ENCODE measurements at places on chromosomes 16 and 17.

- DNase-seq: no peak
These were observed 13.8 kb upstream of the ANKRD40CL start for GRCh38 chr17:50781167-50781566.

DNA sequence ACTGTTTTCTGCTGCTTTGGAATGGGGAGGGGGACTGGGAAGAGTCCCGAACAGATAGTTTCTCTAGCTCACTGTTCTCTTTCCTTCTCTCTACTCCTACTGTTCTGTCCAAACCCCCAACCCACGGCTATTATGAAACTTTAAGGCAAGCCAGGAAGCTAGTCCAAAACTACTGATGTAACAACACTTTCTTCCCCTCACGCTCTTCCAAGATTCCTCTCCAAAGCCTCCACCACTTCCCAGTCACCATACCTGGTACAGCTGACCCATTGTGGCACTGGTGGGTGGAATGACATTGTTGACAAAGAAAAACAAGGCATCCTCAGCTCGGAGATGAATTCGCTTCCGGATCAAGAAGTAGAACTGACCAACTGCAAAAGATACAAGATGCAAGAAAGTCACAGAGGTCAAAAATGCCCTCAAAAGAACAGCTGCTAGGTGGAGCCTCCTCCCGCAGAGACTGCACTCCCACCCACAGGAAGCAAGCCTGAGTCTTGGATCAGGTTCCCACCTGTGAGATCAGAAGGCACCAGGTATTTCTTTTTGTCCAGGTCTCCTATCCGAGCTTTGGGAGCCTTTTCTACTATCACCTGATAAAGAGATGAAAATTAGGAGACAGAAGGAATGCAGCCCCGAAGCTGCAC lies 1.0 kb downstream of the GABARAP start:
- no peak for DNase-seq

- DNase-seq: no peak
These were observed 7.6 kb downstream of the CCR7 start for GRCh38 chr17:40557531-40558299.

GRCh38 chr16:86100205-86101136 lies 201.5 kb downstream of the IRF8 start:
- no peak for DNase-seq

GRCh38 chr17:81057079-81057730 lies 22.3 kb downstream of the BAIAP2 start:
- DNase-seq: no peak

DNA sequence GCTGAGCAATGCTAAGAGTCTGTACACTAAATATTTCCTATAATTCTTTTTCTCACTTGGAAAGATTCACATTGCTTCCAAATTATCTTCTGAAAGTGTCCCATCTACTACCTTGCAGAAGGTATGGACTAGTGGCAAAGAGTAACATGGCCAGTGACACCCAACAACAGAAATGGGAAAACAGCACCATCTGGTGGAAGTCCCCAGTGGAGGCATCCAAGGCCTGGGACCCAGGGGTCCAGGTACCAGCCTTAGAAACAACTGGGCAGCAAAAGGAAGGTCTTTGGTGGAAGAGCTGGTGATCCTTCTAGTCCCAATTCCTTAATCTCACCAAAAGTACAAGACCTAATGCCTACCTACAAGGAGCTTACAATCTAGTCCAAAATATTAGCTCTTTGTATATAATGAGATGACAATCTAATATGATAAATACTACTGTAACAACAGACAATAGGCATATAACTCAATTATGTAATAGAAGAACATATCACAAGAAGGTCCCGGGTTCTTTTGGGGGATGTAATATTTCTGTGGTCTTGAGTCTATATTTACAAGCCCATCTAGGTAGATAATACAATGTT lies 55.3 kb downstream of the SKAP1 start:
- DNase-seq: no peak

GRCh38 chr16:88743693-88744576 lies 37.6 kb downstream of the CTU2 start:
- DNase-seq: peak; percentile 60

DNA sequence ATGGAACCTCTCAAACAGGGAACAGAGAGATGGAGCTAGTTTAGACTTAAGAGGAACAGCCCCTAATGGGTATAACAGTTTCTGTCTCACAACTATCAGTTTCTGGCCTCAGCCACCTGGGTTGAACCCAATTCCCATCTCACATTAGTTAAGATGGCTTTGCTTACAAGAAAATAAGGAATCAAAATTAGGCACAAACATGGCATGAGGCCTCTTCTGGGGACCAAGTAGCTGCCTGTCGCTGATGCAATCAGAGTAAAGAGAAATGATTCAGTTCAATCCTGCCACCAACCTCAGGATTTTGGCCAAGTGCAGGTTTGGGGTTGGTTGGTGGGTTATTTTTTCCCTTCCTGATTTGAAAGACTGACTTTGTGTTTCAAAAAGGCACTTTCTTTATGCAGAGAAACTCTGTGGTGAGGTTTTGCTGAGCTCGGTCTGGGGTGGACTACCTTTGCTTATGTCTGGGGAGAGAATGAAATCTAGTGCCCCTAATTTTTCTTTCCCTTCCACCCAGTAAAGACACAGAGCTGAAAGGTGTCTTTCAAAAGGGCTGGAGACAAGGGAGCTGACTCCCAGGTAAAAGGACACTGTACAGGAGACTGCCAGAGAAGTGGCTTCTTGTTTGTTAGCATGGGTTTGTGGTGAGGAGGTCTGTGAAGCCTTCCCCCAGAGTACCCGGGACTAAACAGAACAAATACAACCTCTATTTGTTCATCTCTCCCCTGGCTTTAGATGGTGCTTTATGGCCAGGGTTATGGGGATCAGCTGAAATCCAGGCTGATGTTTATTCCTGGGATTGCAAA lies 44.8 kb upstream of the NFAT5 start:
- peak; percentile 53 for DNase-seq

DNA sequence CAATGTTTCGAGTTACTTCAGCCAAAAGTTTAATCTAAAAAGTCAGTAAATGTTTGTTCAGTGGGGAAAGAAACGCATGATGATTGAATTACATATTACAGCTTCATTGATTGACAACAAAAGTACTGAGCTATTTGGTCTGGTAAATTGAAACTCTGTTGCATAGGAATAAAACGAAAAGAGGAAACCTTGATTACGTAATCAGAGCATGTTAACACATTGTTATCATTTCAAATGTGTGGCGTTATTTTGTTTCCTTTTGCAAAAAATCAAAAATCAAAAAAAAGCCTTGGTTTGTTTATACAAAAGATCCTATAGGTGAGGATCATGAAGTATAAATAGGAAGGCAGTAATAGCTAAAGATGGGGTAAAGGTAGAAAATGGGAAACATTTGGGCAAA lies 19.5 kb upstream of the CA10 start:
- DNase-seq: no peak

- DNase-seq: no peak
These were observed 58.0 kb upstream of the MRTFB start for GRCh38 chr16:14013145-14013570.

GRCh38 chr17:7408252-7408727 lies 645 bp downstream of the NLGN2 start:
- DNase-seq: no peak

DNA sequence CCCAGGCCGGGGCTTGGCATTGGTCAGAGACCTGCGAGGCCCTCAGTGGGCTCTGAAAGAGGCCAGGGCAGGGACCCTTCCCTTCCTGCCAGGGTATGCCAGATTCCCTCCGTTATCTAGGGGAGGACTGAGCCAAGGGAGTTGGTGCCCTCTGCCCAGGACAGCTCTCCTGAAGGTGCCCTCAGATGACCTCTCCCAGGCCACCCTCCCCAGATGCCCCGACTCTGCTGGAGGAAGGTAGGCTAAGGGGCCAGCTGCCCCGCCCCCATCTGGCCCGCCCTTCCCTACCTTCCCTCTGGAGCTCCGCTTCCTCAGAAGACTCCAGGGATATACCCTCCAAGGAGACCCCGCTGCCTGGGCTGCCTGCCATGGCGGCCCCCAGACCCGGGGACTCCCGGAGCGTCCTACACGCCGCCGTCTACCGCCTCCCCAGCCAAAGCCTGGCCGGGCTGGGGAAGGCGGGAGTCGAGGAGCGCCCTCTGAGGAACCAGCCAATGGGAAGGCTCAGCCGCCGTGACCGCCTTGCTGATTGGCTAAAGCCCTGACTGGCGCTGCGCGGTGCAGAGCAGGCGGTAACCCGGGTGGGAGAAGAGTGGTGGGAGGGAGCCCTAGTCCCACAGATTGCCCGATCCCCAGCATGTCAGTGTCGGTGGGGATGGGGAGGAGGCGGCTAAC lies 7.0 kb downstream of the MPP2 start:
- DNase-seq: peak; percentile 84

- no peak for DNase-seq
These were observed 2.3 kb upstream of the WFIKKN1 start for GRCh38 chr16:628321-629061.

DNA sequence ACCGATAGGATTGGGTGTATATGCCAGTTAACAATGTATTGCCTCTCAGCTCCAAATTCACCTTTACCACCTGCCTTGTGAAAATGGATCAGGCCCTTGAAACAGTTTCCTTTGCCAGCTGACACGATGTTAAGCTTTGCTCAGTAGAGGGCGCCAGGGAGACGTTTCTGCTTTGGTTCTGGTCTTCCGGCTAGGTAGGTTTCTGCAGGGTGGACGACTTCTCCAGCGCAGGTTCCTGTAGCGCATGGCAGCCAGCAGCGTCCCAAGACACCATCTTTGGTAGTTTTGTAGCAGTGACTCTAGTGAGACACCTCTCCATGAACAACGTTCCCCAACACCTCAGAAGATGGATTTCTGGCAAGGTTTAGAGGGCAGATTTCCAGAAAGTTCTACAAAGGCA lies 24.0 kb downstream of the SYCE1L start:
- DNase-seq: no peak

GRCh38 chr17:49928837-49929475 lies 40.0 kb upstream of the DLX4 start:
- DNase-seq: peak; percentile 53

DNA sequence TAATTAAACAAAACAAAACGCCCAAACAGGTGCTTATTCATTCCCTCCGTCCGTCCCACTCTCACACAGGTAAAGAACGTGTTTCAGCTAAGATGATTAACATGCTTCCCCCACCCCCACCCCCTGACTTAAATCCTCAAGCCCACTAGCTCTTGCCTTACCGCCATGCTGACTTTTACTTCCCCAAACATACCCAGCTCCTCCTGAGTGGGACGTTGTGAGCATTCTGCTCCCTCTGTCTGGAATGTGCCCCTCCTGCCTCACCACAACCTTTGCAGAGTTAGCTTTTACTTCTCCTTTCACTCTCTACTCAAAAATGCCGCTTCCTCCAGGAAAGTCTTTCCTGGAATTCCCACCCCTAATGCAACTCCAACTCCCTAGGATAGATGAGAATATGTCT lies 774.0 kb upstream of the RBFOX1 start:
- DNase-seq: no peak

GRCh38 chr16:842711-843560 lies 42.4 kb upstream of the GNG13 start:
- DNase-seq: no peak

- DNase-seq: no peak
These were observed 55.1 kb upstream of the CORO6 start for GRCh38 chr17:29677824-29678223.

- no peak for DNase-seq
These were observed 15.7 kb upstream of the MT4 start for GRCh38 chr16:56549161-56549560.

- DNase-seq: no peak
These were observed 883 bp downstream of the USH1G start for GRCh38 chr17:74922172-74922571.

GRCh38 chr16:66524601-66525164 lies 25.2 kb downstream of the TK2 start:
- no peak for DNase-seq

GRCh38 chr16:58859958-58860669 lies 126.0 kb upstream of the GOT2 start:
- no peak for DNase-seq

- no peak for DNase-seq
These were observed 37.8 kb downstream of the TIMM22 start for GRCh38 chr17:1034652-1035210.

- no peak for DNase-seq
These were observed 165.1 kb downstream of the PHKB start for GRCh38 chr16:47626246-47626645.

DNA sequence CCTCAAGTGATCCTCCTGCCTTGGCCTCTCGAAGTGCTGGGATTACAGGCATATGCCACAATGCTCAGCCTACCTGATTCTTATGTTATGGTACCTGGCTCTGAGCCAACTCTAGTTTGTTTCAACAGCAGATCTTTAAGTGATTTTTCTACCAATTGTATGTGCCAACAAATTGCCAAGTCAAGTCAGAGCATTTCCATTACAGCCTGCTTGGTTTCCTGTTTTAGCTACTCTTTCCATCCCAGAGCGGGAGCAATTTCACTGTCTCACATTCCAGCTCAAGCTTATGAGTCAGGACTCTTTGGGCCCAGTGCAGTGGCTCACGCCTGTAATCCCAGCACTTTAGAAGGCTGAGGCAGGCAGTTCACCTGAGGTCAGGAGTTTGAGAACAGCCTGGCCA lies 30.8 kb upstream of the RBBP6 start:
- DNase-seq: peak; percentile 62

DNA sequence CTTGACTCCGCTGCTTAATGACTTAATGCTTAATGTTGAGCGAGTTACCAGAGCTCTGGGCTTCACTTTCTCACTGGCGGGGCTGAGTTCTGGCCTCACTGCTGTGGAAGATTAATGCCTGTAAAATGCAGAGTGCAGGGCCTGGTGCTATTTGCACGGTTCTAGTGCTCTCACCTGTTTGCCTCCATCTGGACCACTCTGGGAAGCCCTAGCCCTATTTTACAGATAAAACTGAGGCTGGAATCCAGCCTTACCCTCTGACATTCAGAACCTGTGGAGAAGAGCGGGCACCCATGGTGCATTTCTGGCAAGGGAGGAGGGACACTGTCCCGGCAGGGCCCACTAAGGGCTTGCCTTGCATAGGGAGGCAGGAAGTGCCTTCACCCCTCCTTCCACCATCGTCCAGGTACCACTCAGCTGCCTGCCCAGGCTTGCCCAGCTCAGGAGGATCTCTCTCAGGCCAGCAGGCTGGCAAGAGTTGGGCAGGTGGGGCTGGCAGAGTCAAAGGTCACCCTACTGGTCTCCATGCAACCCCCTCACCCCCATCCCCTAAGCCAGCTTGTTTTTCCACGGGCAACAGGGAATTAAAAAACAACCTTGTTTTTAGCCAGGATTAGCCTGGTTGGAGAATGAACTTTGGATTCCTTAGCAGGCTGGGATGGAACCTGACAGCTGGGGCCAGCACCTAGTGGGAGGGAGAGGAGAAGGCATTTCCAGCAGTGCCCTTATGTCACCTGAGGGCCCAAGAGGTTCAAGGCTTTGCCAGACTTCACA lies 4.1 kb upstream of the UBALD1 start:
- DNase-seq: no peak

DNA sequence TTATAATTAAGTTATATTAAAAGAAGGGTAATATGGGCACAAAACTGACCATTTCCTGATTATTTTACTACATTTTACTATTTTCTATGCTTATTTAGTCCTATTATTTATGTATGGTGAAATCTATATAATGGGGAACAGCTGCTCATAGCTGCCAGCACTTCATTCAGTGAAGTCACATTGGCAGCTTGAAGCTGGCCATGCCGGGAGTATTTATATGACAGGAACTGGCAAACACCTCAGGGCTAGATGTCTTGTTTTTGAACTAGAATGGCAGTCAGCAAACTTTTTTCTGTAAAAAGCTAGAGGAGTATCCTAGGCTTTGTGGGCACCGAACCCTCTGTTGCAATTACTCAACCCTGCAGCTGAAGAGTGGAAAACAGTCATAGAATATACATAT lies 104.1 kb downstream of the CDH13 start:
- DNase-seq: no peak

GRCh38 chr17:65388911-65389310 lies 172.5 kb downstream of the AXIN2 start:
- DNase-seq: no peak
